ENCODE measurements at places on chromosomes 5 and 9.

- DNase-seq = no peak
Observed at GRCh38 chr5:153445875-153446579, 44.4 kb upstream of the GRIA1 start.

GRCh38 chr5:138760448-138761110, 7.4 kb downstream of the CTNNA1 start:
- DNase-seq = no peak

DNA sequence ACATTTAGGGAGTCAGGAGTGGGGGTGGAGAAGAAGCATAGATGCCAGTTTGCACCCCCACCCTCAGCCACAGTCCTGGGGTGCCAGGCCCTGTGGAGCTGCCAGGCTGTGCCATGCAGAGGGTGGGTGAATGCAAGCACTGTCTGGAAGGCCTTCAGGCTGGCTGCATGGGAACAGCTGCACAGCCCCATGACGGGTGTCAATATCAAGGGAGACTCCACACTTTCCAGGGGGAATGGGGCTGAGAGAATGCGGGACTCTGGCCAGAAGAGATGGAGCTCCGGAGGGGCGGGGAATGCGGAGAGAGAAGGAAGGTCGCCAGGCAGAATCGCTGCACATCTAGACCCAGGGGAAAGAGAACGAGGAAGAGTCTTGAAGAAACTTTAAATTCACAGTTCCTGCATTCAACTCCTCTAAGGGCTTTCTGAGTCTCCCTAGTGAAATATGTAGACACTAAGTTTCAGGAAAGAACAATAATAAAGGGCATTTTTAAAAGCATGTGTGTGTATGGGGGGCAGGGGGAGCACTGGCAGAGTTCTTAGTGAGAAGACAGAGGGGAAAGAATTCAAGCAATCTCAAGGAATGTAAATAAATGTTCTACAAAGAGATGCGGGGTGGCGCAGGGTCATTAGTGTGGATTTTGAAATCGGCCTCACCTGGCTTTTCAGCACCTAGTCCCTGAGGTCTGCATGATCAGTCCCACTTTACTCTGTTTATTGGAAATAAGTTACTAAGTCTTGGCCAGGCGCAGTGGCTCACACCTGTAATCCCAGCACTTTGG, 59.1 kb downstream of the BOD1 start:
- no peak for DNase-seq

GRCh38 chr9:95021166-95021886, 294.8 kb downstream of the AOPEP start:
- DNase-seq = no peak

- no peak for DNase-seq
Observed at GRCh38 chr5:600886-601541, 11.1 kb upstream of the CEP72 start.

All from stimulated activated CD8-positive, alpha-beta memory T cell treated with anti-CD3 and anti-CD28 coated beads, Interleukin-7, amount 100 ng/mL, for 4 hours (primary cell).